ENCODE measurements at places on chromosomes 3 and 15. TPM values are rescaled to one million over a fixed set of nuclear protein-coding genes. Genes with fewer than 3 reads are reported as not detected.

CCR2 gene
- 0.58 TPM for polyA plus RNA-seq

LRRC28 gene
- 19.6 TPM for polyA plus RNA-seq

ERICH6 gene
- polyA plus RNA-seq, result 0.23 TPM

CNTN4 gene
- polyA plus RNA-seq, result 2.6 TPM

TRANK1 gene
- polyA plus RNA-seq, result 5.0 TPM

AP3S2 gene
- polyA plus RNA-seq, result 24.0 TPM
